ENCODE measurements at places on chromosomes 5 and 9.

- DNase-seq: no peak
Observed at GRCh38 chr9:7542693-7543092, 256.9 kb downstream of the DMAC1 start.

DNA sequence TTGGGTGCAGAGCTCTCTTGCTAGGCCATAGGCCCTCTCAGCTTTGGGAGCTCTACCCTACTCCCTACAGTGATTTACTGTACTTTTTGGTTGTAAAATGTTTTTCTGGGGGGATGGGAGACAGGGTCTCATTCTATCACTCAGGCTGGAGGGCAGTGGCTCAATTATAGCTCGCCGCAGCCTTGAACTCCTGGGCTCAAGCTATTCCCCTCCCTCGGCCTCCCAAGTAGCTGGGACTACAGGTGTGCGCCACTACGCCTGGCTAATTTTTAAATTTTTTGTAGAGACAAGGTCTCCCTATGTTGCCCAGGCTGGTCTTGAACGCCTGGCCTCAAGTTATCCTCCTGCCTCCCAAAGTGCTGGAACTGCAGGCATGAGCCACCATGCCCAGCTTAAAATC lies 21.7 kb upstream of the RNF130 start:
- no peak for DNase-seq

- no peak for DNase-seq
Observed at GRCh38 chr9:126128494-126129142, 198.0 kb upstream of the MVB12B start.

- DNase-seq: no peak
Observed at GRCh38 chr9:79129865-79130480, 441.8 kb upstream of the TLE4 start.

DNA sequence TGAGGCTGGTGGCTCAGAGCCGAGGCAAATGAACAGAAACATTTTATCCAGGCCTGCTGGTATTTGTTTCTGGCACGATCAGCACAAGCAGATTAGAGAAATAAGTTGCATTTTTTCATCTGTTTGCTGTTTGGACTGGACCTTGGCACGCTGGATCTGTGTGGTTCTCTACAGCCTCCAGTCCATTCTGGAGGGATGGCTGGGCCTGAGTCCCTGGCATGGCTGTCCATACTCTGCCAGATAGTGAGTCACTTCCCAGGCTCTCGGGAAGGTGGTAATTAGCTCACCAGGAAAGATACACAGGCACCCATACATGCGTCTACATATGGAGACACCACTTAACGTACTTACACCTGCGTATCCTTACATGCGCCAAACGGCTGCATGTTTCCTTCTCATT lies 78.6 kb downstream of the SPRY4 start:
- no peak for DNase-seq

DNA sequence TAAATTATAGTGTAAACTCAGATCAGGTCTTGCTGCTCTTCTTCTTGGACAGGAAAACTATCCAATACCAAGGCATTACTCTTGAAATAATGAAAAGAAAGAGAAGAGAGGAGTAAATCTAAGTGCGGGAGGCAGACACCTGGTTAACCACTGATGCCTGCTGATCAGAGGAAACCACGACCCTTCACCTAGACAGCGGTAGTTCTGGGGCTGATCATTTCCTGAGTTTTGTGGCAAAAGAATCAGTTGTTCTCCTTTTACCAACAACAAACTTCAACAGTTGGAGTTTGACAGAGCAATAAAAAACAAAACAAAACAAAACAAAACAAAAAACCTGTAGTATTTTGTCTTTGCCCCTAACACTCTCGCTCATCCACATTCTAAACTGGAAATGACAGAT lies 3.0 kb downstream of the RLN1 start:
- no peak for DNase-seq

GRCh38 chr5:77952636-77953212 lies 176.6 kb upstream of the TBCA start:
- DNase-seq: no peak

DNA sequence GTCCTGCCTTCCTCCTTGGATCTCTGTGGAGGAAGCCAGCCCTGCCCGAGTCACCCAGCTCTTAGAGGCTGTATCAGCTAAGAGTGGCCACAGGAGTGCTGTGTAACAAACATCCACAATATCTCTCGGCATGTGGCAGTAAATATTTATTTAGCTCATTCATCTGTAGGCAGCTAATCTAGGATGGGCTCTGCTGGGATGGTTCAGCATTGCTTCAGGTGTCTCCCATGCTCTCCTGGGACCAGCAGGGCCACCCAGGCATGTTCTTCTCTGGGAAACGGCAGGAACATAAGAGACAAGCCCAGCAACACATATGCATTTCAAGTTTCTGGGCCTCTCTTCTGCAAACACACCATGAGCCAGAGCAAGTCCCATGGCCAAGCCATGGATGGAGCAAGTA lies 56.1 kb downstream of the HRH2 start:
- DNase-seq: no peak

- DNase-seq: no peak
Observed at GRCh38 chr5:73370640-73371583, 77.7 kb downstream of the FOXD1 start.

DNA sequence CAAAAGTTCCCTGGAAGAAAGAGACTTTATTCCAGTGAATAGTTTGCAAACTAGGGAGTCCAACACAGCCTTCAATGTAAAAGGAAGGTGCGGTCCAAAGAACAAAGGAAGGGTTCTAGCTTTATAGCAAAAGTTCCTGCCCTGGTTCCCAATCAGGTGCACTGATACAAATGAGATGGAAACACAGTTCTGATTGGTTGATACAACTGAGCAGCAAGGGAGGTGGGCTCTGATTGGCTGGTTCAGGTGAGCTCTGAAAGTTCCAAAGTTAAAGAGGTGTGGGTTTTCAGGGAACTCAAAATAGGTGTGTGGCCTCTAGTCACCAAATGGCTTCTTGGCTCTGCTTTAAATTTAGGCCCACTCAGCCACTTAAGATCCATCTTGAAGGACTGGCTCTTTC lies 43.1 kb downstream of the P4HA2 start:
- DNase-seq: no peak

- no peak for DNase-seq
Observed at GRCh38 chr9:120937596-120937995, 11.0 kb upstream of the TRAF1 start.

GRCh38 chr5:102511666-102512065 lies 12.9 kb upstream of the SLCO6A1 start:
- DNase-seq: no peak

- DNase-seq: no peak
Observed at GRCh38 chr5:169139480-169140050, 161.4 kb downstream of the SLIT3 start.

GRCh38 chr5:178431063-178431781 lies 159.0 kb downstream of the COL23A1 start:
- DNase-seq: no peak

- no peak for DNase-seq
Observed at GRCh38 chr9:32969270-32969669, 32.2 kb downstream of the APTX start.

- DNase-seq: no peak
Observed at GRCh38 chr5:136073714-136074529, 45.1 kb downstream of the TGFBI start.

DNA sequence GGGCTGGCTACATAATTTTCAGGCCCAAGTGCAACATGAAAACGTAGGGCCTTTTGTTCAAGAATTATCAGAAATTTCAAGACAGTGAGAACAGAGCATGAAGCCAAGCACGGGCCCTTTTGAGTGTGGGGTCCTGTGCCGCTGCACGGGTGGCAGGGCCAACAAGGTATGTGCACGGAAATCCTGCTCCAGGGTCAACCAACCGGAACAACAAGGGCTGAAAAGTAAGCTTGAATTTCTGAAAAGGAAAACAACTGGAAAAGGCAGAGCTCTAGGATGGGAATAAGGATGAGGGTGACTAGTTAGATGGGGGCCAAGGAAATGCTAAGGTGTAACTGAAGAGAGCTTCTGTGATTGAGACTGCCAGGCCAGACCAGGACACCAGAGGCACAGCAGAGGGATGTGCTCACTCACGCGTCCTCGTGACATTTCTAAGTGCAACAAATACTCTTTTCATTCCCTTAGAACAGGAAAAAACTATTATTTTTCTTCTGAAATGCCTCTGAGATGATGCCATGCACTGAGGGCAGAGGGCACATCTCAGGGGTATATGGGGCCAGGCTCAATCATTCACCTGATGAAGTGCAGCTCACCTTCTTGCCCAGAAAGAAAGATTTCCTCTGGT lies 80.6 kb upstream of the LRRTM2 start:
- no peak for DNase-seq

GRCh38 chr9:10251490-10251889 lies 361.3 kb downstream of the PTPRD start:
- no peak for DNase-seq

DNA sequence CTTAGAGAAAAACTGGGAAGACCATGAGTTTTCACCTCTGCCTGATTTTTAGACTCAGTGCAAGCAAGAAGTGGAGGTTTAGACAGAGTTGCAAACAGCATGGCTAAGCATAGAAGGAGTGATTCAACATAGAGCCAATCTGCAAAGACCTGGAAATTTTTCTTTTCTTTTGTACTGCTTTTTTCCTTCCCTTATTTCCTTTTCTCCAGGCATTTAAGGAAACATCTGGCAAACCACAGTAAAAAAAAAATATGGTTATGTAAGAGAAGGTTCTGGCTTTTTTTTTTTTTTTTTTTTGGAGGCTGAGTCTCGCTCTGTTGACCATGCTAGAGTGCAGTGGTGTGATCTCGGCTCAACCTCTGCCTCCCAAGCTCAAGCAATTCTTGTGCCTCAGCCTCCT lies 16.6 kb upstream of the DCAF12 start:
- no peak for DNase-seq

GRCh38 chr5:33973271-33973670 lies 11.2 kb downstream of the SLC45A2 start:
- DNase-seq: no peak

- DNase-seq: peak; percentile 71
Observed at GRCh38 chr9:131423171-131423581, 29.3 kb downstream of the PRRC2B start.

- DNase-seq: no peak
Observed at GRCh38 chr9:78133751-78134150, 102.1 kb upstream of the CEP78 start.

DNA sequence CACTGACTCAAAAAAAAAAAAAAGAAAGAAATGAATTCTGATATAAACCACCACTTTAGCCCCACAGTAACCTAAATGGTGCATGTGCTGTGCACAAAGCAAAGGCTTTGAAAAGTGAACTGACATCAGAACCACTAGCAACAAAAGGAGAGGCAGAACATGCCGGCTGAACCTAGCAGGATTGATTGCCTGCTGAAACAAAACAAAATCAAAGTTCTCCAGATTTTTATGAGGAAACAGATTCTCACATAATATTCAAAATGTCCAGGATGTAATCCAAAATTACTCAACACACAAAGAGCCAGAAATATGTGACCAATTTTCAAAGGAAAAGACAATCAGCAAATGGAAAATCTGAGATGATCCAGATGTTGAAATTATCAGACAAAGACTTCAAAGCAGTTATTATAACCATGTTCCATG lies 37.9 kb downstream of the UBTD2 start:
- DNase-seq: no peak

- DNase-seq: no peak
Observed at GRCh38 chr9:131630205-131630831, 85.0 kb downstream of the PRRT1B start.

GRCh38 chr5:99644822-99645221 lies 716.0 kb upstream of the CHD1 start:
- DNase-seq: no peak

GRCh38 chr9:114169029-114169951 lies 14.0 kb downstream of the COL27A1 start:
- no peak for DNase-seq

DNA sequence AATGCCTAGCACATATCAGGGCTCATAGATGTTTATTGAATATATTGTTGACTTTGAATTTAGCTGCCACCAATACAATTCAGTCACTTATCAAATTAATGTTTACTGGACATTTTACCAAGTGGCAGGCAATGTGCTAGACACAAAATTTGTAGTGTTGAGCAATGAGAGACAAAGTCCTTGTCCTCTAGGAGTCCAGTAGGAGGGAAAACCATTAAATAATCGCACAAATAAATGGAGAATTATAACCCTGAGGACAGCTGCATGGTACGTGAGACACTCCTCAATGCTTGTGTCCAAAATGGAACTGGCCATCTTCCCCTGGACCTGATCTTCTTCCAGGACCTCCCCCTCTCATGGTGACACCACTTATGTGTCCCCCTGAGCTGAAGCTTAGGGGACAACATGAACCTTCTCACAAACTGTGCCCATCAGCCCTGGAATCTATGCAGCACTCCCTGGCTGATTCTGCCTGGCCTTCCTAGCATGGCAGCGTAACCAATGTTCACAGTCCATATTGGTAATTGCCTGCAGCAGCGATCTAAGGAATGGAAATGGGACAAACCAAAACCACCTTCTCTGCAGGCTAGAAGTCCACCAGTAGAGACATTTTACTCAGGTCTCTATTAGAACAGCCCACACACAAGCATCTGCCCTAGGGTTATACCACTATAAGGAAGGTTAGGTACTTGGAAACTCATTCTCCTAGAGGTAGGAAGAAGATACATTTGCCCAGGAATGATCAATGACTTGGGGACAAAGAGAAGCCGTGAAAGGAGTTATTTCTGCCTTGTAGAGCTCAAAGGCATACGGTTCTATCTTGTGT lies 75.5 kb downstream of the FGF1 start:
- no peak for DNase-seq

DNA sequence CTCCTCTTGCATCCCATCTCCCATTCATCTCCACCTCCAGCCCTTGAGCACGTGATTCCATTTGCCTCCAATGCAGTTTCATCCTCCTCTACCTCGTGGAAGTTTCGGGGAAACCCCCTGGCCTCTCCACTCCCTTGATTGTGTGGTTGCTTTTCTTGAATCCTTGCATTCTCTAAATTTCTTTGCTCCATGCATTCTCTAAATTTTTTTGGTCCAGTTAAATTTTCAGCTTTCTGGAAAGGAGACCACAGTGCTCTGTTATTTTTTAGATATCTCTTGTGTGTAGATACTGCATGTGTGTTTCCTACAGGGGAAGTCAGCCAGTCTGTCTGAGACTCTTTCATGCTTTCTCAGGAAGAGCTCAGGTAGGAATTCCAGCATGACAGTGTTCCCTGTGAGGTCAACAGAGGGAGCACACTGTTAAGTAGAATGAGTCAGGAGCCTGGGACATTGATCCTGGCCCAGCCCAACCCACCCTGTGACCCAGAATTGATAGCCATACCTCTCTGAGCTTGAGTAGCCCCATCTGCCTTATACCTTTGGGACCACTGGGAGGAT lies 52.8 kb downstream of the AMBP start:
- DNase-seq: no peak

DNA sequence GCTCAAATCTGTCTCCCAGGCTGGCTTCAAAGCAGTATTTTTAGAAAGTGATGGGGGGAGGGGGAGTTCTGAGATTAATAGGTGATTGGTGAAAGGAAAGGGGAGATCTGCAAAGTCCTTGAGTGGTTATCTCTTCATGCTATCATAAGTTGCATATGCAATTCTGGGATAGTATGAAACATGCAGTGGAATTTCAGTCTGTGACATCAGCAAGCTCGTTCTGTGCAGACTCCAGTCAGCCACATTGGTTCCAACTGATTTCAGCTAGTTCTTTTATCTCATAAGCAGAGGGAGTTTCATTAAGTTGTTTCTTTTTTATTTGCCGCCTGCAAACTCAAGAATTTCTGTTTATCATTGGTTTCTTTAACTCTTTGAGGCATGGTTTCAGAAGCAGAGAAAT lies 180.5 kb upstream of the SH3GL2 start:
- no peak for DNase-seq
